ENCODE measurements at places on chromosomes 6 and 20. TPM values are rescaled to one million over a fixed set of nuclear protein-coding genes. Genes with fewer than 3 reads are reported as not detected.

DNA sequence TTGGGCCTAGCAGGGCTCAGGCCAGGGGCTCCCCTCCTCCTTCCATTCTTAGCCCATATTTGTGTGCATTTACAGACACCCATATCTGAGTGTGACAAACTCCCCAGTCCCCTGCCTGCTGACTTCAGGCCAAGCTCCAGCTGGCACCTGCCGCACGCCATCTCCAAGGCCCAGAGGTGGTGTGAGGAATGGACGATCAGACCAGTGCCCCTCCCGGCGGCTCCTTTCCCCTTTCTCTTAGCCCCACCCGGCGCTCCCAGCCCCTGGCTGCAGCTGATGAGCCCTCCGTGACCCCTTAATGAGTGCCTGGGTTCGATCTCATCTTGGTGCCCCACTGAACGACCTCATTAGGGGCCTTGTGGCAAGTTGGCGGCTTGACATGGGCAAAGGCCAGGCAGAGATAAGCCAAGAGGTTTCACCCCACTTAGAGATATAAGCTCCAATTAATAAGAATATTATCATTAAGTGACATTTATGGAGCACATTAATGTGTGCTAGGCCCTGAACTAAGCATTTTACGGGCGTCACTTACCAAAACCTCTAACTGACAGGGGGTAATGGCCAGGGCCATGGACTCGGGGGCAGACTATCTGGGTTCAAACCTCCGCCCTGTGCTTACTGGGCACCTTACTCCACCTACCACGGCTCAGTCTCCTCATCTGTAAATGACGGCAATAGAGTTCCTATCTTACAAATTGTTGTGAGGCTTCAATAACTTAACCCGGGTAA is 17.5 kb downstream of the ADA start:
- peaks cover 3% of the 10 kb centered on the region for H3K4me1 ChIP-seq
- H3K27me3 ChIP-seq, result peaks cover 5% of the 10 kb centered on the region
- no peak overlapping the region for H3K4me3 ChIP-seq
- H3K36me3 ChIP-seq, result peaks cover 6% of the 10 kb centered on the region

GRCh38 chr6:92688342-92688741 is 731.0 kb downstream of the EPHA7 start:
- H3K4me1 ChIP-seq, result peaks cover 1% of the 10 kb centered on the region
- H3K27ac ChIP-seq, result no peak overlapping the region
- H3K4me3 ChIP-seq, result no peak overlapping the region
- H3K27me3 ChIP-seq, result no peaks in the 10 kb centered on the region
- DNase-seq, result no peak

GRCh38 chr20:14055127-14055742 is 59.9 kb downstream of the MACROD2 start:
- H3K4me1 ChIP-seq, result no peaks in the 10 kb centered on the region
- no peak overlapping the region for H3K4me3 ChIP-seq
- DNase-seq, result no peak
- H3K36me3 ChIP-seq, result no peaks in the 10 kb centered on the region
- no peak overlapping the region for H3K27ac ChIP-seq

DNA sequence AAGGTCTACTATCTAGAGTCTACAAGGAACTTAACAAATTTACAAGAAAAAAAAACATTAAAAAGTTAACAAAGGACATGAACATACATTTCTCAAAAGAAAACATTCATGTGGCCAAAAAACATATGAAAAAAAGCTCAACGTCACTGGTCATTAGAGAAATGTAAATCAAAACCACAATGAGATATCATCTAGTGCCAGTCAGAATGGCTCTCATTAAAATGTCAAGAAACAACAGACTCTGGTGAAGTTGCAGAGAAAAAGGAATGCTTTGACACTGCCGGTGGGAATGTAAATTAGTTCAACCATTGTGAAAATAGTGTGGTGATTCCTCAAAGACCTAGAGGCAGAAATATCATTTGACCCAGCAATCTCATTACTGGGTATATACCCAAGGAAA is 48.3 kb downstream of the OGFRL1 start:
- no peaks in the 10 kb centered on the region for H3K27me3 ChIP-seq
- no peak overlapping the region for H3K4me3 ChIP-seq
- no peak for DNase-seq
- H3K27ac ChIP-seq, result no peak overlapping the region
- H3K36me3 ChIP-seq, result peaks cover 5% of the 10 kb centered on the region

DNA sequence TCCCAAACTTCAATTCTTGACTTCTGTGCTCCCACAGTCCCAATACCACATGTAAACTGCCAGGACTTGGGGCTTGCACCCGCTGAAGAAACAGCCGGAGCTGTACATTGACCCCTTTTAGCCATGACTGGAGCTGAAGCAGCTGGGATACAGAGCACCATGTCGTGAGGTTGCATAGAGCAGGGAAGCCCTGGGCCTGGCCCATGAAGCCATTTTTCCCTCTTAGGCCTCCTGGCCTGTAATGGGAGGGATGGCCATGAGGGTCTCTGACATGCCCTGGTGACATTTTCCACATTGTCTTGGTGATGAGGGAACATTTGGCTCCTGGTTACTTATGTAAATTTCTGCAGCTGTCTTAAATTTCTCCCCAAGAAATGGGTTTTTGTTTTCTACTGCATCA is 9.8 kb downstream of the RHAG start:
- H3K36me3 ChIP-seq, result no peaks in the 10 kb centered on the region
- H3K27ac ChIP-seq, result no peak overlapping the region
- no peak for DNase-seq
- peaks cover 2% of the 10 kb centered on the region for H3K27me3 ChIP-seq
- no peak overlapping the region for H3K4me3 ChIP-seq
- H3K4me1 ChIP-seq, result no peaks in the 10 kb centered on the region

DNA sequence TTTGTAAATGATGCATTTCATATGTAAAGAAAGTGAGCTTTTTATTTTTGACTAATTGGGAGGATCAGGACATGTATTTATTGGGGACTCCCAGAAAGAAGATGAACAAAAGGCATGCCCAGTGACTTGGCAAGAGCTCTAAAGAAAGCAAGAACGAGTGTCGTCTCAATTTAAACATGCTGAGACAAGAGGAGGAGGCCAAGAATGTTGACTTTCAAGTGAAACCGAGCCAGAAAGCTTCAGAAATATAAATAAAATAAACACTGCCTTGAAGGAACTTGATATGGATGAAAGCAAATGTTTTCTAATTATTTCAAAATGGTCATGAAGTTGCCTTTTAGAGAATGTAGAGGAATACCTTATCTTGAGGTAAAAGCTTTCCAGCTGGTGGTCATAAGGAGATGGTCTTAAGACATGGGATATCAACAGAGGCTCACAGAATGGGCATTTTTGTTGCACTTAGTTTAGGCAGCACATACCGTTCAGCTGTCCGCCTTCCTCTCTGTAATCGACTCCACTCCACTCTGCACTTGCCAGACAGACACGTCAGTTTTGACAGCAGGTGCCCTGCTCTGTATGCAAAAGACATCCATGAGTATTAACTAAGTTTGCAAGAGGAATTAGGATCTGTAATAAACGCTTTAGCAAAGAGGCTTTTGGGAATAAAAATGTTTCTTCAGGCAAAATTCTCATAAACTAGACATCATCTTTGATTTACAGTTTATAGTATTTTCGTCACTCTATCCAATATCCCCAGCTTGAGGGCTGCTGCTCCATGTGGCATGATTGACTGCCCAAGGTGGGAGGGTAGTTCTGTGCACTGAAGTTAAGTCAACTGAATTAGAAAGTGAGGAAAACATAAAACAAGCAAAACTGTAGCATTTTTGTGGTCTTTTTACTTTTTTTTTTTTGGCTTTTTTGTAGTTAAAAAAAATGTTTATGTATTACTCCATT is 613.1 kb downstream of the PKHD1 start:
- no peaks in the 10 kb centered on the region for H3K27me3 ChIP-seq
- no peak for DNase-seq
- no peaks in the 10 kb centered on the region for H3K36me3 ChIP-seq
- no peak overlapping the region for H3K27ac ChIP-seq

- H3K27me3 ChIP-seq, result peaks cover 3% of the 10 kb centered on the region
- H3K27ac ChIP-seq, result no peak overlapping the region
- H3K36me3 ChIP-seq, result no peaks in the 10 kb centered on the region
- no peaks in the 10 kb centered on the region for H3K4me1 ChIP-seq
- no peak overlapping the region for H3K4me3 ChIP-seq
Measured at GRCh38 chr20:11323816-11324215, 593.9 kb upstream of the BTBD3 start.

- no peak overlapping the region for H3K4me3 ChIP-seq
- H3K36me3 ChIP-seq, result no peaks in the 10 kb centered on the region
- H3K4me1 ChIP-seq, result peaks cover 9% of the 10 kb centered on the region
Measured at GRCh38 chr6:18391023-18391422, 3.9 kb downstream of the RNF144B start.

- no peaks in the 10 kb centered on the region for H3K36me3 ChIP-seq
- H3K27ac ChIP-seq, result no peak overlapping the region
- H3K4me3 ChIP-seq, result no peak overlapping the region
- no peak for DNase-seq
Measured at GRCh38 chr6:148822819-148823218, 76.0 kb downstream of the UST start.

DNA sequence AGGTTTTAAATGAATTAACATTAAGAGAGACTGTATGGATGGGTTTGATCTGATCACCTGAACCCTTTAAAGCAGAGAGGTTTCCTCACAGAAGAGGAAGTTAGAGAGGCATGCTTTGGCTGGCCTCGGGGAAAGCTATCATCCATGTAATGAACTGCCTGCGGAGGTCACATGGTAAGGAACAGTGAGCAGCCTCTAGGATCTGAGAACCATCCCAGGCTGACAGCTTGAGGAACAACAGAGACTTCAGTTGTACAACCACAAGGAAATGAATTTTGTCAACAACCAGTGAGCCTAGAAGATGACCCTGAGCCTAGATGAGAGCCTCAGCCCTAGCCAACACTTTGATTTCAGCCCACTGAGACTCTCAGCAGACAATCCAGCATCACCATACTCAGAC is 2.9 kb upstream of the COL21A1 start:
- H3K36me3 ChIP-seq, result no peaks in the 10 kb centered on the region
- H3K27me3 ChIP-seq, result peaks cover 1% of the 10 kb centered on the region
- DNase-seq, result no peak
- no peak overlapping the region for H3K4me3 ChIP-seq
- no peaks in the 10 kb centered on the region for H3K4me1 ChIP-seq
- no peak overlapping the region for H3K27ac ChIP-seq

GRCh38 chr6:34071136-34071883 is 74.6 kb downstream of the GRM4 start:
- peaks cover 32% of the 10 kb centered on the region for H3K4me1 ChIP-seq
- peaks cover 11% of the 10 kb centered on the region for H3K27me3 ChIP-seq
- no peak for DNase-seq
- no peak overlapping the region for H3K4me3 ChIP-seq

- no peak overlapping the region for H3K4me3 ChIP-seq
Measured at GRCh38 chr6:111586554-111586953, 19.1 kb downstream of the TRAF3IP2 start.

Gene BMP6
- 0.25 TPM for total RNA-seq

Gene ZC2HC1B
- not detected for total RNA-seq

Gene PSORS1C1
- not detected for total RNA-seq

Measured in glutamatergic neuron (in vitro differentiated cells).